ENCODE measurements at places on chromosomes 11 and 22. TPM values are rescaled to one million over a fixed set of nuclear protein-coding genes. Genes with fewer than 3 reads are reported as not detected.

Gene MUC15
- total RNA-seq: not detected

Gene MMP10
- total RNA-seq: not detected

Gene TEX54
- total RNA-seq: not detected

Gene TEAD1
- 41.1 TPM for total RNA-seq

Gene IGLL5
- total RNA-seq: 32.8 TPM

Gene ANO1
- total RNA-seq: 10.7 TPM

Gene MRGPRF
- 4.7 TPM for total RNA-seq

Gene SCN4B
- 2.6 TPM for total RNA-seq

Gene OR51I1
- not detected for total RNA-seq

Gene DCUN1D5
- total RNA-seq: 18.9 TPM

Gene TMPRSS13
- 0.32 TPM for total RNA-seq

Gene PHOX2A
- 0.55 TPM for total RNA-seq

Gene C11orf86
- 38.3 TPM for total RNA-seq

Gene DTX4
- total RNA-seq: 95.7 TPM

All from mucosa of descending colon (tissue), 3 donors.